ENCODE measurements at places on chromosomes 2 and 18. TPM values are rescaled to one million over a fixed set of nuclear protein-coding genes. Genes with fewer than 3 reads are reported as not detected.

MAL gene
- 8.3 TPM for total RNA-seq

PLEKHH2 gene
- 5.2 TPM for total RNA-seq

CAPN14 gene
- total RNA-seq = 0.16 TPM

SLC38A11 gene
- 0.51 TPM for total RNA-seq

SKOR2 gene
- not detected for total RNA-seq

FNDC4 gene
- 3.0 TPM for total RNA-seq

DNA sequence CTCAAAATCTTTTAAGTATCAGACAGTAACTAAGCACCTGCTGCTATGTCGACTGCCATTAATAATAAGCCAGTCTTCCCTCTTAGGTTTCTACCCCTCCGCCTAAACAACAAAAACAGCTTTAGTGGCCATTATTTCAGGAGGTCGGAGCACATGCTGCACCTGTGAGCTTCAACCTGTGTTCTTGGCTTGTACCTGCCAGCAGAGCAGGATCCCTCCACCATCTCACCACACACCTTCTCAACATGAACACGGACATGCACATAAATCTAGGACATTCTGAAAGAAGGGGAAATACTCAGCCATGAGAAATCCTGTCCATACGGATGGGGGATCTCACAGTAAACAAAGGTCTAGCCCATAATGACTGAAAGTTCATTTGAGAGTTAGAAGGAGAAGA is 3.7 kb downstream of the CYB5A start:
- DNase-seq = no peak

DNA sequence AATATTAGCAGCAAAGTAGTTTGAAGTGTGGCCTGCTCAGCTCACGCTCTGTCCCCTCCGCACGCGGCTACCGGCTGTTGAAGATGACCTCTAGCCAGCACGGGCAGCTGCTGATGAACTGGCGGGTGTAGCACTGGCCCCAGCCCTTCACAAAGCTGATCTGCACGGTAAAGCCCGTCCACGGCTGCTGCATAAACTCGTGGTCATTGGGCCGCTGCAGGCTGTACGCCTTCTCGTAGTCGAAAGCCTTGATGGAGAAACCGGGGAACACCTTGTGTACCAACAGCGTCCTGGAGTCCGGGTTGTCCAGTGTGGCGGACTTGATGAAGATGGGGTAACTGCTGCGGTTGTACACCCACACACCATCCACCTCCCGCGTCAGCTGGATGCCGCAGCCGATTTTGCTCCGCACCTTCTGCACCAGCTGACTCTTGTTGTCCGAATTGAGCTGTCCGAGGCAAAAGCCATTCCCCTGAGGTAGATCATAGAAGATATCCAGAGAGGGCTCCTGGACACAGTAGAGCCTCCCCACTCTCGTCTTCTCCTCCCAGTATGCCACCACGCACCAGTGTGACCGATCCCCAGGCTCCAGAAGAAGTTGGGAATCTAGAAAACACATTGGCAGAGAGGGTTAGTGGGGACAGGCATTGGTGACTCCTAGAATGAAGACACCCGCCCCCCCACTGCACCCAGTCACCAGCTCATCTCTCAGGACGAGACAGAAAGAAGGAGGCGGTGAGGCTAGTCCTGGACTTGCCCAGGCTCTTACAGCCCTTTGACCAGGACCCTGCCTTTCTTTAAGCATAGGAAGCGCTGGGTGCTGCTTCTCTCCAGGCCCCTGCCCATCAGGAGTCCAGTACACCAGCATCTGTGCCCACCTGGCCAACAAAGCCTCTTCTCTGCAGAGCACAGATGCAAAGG is 29.2 kb downstream of the SMAD7 start:
- DNase-seq = peak; percentile 62

DNA sequence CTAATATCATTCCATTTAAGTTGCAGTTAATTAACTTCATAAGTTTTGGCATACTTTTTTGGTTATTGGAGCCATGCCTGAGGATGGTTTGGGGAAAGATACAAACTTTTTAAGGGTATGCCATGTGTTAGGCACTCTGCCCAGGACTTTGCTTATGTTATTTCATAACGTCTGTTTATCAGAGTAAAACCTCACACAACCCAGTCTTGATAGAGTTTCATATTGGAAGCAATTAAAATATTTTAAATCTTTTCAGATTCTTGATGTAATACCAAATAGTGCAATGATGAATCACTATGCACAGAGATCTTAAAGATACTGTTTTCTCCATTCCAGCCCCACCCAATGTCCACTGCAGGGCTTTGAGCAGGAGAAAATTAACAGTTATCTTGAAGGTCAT is 529.1 kb upstream of the HNMT start:
- DNase-seq = no peak

DNA sequence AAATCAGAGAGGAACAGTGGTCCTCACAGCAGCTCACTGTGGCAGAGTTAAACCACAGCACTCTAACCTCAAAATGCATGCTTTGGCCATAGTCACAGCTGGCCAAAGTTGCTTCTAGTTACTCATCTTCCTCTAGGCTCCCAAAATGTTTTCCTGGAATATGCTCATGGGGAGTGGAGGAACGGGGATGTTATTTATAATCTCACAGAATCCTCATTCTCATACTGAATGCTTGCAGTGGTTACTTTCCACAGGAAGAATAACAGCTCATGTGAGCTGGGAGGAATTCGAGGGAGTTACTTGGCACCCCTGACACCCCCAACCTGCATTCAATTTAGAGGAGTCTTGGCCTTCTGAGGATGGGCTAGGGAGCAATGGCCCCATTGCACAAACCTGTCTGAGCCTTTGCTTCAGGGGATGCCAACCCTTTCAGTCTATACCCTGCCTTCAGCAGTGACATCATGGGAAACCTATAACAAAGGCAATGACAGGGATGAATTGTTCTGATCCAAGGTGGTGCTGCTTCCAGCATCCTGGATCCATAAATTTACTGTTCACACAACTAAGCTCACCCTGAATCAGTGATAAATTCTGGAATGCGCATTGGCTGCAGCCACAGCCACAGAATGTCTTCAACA is 22.4 kb upstream of the CCBE1 start:
- DNase-seq = no peak

DNA sequence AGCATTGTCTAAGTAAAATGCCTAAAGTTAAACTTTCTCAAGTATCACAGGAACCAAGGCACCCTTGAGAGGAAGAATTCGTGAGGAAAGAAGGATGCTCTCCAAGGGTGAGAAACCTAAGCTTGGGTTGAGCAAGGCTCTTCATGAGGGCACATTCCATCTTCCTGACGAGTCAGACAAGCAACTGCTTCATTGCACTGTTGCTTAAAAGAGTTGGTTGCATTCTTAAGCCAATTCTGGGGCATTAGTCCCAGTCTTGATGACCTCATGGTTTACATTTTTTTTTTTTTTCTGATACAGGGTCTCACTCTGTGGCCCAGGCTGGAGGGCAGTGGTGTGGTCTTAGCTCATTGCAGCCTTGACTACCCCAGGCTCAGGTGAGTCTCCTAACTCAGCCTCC is 237.5 kb downstream of the ACTR3 start:
- DNase-seq = no peak

GRCh38 chr2:68386365-68386764 is 21.3 kb downstream of the PLEK start:
- no peak for DNase-seq

- no peak for DNase-seq
Observed at GRCh38 chr2:104844807-104845551, 8.9 kb upstream of the POU3F3 start.
